ENCODE measurements at places on chromosomes 5 and 9.

GRCh38 chr9:93149361-93149760 lies 15.3 kb upstream of the NINJ1 start:
- no peak for DNase-seq

- DNase-seq: no peak
These were observed 602 bp downstream of the RPL37 start for GRCh38 chr5:40834391-40834848.

GRCh38 chr5:3351581-3352442 lies 243.8 kb upstream of the IRX1 start:
- DNase-seq: no peak

GRCh38 chr5:32713770-32714381 lies 2.8 kb downstream of the NPR3 start:
- no peak for DNase-seq

- peak; percentile 3 for DNase-seq
These were observed 2.0 kb upstream of the ADAMTS6 start for GRCh38 chr5:65483546-65484346.

GRCh38 chr5:98175474-98175873 lies 598.0 kb upstream of the RGMB start:
- DNase-seq: no peak

DNA sequence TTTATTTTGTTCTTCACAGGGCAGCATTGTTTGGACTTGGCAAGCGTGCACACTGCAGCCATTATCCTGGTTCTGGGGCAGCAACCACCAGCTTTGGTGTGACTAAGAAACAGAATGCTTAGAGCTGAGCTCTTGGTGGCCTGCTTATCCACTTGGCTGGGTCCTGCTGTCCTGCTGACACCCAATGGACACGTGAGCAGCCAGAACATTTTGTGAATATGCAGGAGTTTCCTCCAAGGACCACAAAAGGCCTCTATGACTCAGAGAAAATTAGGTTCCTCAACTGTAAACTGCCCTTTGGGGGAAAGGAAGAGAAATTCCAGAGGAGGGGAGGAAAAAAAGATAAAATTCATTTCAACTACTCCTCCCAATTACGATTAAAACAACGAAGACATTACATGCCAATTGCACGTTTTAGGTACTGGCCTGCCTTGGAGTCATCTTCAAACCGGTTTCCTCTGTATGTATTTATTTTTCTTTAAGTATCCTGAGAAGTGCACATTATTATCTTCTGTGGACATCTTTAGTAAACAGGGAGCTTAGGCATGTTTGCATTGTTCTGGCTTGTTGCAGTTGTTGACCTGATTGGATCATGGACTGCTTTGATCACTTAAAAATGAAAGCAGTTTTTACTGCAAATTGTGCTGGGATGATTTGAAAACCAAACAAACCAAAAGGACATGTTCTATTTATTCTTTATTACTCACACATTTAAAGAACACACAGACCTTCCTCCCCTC lies 82.3 kb upstream of the TLE4 start:
- DNase-seq: no peak

- DNase-seq: peak; percentile 44
These were observed 39.8 kb upstream of the RANBP6 start for GRCh38 chr9:6055216-6055615.

DNA sequence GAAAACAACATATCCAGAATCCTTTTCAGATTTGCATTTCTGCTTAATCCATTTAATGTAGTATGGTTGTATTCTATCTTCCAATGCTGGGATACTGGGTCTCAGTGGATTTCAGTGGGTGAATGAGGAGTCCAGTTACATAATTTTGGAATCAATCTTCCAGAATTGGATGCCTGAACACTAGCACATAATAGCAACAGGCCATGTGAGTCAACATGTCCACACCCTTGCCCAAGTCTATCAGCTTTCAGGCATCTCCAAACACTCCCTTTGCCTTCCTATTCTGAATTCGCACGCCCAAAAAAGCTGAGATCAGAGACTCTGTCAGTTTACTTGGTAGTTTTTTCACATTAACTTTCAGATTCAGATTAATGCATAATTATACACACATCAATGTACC lies 202.6 kb downstream of the TSSK1B start:
- DNase-seq: no peak

DNA sequence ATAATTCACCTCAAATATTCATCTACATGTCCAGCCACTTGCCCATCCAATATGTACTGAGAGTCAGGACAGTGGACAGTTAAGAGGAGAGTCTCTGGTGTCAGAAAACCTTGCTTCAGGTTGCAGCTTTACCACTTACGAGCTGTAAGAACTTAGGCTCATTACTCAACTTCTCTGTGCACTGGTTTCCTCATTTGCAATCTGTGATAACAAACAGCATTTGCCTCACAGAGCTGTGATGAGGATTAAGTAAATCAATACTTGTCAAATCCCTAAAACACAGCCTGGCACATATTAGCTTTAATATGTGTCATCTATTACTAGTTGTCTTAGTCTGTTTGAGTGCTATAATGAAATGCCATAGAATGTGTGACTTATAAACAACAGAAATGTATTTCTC lies 8.6 kb downstream of the GOLGA1 start:
- DNase-seq: no peak

- DNase-seq: no peak
These were observed 146.7 kb downstream of the GPBP1 start for GRCh38 chr5:57320582-57320981.

DNA sequence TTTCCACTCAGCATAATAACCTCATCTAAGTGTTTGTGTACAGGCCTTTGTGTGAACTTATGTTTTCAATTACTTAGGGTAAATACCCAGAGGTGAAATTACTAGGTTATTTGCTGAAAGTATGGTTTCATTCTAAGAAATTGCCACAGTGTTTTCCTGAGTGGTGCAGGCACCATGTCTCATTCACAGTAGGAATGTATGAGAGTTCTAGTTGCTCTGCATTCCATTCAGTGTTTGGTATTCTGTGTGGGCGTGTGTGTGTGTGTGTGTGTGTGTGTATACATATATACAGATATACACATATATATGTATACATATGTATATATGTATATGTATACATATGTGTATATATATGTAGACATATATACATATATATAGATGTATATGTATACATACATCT lies 8.8 kb upstream of the SVEP1 start:
- DNase-seq: no peak

DNA sequence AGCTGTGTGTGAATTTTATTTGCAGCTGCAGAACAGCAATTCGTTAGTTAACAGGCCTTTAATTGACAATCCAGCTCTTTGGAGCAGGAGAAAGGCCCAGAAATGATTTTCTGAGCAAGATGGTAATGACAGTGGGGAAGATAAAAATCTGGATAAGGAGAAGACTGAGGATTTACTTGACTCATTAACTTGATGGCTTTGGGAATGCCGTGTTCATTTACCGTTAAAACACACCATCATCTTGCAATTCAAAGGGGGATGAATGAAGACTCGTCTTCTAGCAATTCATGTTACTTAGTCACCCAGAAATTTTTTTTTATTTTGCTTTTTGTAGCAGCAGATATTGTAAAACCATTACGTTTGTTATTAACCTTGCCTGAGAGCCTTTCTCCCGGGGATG lies 52.0 kb downstream of the PTTG1 start:
- no peak for DNase-seq

DNA sequence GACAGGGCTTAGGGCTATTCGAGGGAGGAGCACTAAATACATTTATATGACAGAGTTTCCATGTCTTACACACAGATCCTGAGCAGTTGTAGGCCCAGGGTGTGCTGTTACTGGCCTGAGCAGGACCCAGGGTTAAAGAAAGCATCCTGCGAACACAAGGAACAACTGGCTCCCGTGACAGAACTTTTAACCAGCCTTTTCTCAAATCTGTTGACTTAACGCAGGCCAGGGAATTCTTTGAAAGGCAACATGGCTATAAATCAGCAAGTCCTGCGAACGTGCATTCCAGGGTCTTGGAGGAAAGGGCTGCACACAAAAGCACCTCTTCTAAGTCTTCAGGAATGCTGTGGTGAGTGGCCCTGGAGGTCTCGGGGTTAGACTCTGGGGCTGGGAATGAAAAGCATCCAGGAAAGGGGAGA lies 45.2 kb upstream of the ANKRD55 start:
- no peak for DNase-seq

- DNase-seq: no peak
These were observed 584.1 kb downstream of the CCDC171 start for GRCh38 chr9:16136961-16137360.

GRCh38 chr5:180387798-180388197 lies 34.7 kb upstream of the GFPT2 start:
- no peak for DNase-seq

- DNase-seq: no peak
These were observed 533.3 kb downstream of the CDH12 start for GRCh38 chr5:22319798-22320197.

GRCh38 chr5:40672425-40672824 lies 7.3 kb upstream of the PTGER4 start:
- DNase-seq: no peak

DNA sequence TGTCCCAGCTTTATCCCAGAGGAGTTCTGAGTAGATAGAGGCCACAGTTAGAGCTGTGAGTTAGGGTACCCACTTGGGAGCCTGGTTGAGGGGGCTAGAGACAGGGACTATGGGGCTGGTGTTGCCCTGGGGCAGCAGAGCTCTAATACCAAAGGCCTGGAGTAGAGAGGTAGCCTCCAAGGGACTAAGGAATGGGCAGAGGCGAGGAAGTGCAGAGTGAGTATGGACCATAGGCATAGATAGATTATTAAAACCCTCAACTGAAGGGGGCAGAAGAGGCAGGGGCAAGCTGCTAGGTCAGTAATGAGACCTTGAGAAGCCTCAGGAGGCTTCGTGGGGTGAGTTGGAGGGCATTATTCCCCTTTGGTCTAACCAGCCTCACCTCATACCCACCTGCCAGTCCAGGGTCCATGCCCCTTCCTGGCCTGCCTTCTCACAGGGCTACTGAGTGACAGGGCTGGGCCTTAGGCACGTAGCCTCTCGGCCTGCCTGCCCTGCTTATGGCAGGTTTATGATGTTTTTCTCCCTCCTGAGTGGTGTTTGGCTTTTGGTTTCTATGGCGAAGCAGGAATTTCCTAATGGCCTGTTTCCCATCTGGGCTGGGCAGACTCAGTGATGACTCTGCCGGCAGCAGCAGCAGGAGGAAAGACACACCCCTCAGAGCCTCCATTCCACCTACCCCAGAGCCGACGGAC lies 8.0 kb downstream of the PDLIM4 start:
- no peak for DNase-seq

- DNase-seq: no peak
These were observed 50.2 kb downstream of the PSMB7 start for GRCh38 chr9:124365036-124365435.

GRCh38 chr5:108061941-108062340 lies 320.0 kb downstream of the FBXL17 start:
- no peak for DNase-seq
